ENCODE measurements at places on chromosomes 1 and 21.

- DNase-seq = no peak
Measured at GRCh38 chr1:37660664-37661063, 26.0 kb upstream of the RSPO1 start.

- no peak for DNase-seq
Measured at GRCh38 chr1:62274496-62275485, 44.4 kb downstream of the KANK4 start.

DNA sequence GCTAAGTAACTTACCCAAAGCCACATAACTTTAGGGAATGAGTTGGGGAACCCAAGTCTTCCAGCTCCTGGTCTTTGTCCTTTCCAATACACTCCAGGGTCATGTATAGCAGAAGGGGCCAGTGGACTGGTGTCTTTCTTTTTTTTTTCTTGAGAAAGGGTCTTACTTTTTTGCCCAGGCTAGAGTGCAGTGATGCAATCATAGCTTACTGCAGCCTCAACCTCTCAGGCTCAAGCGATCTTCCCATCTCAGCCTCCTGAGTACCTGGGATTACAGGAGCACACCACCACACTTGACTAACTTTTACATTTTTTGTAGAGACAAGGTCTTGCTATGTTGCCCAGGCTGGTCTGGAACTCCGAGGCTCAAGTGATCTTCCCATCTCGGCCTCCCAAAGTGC is 12.2 kb downstream of the NAV1 start:
- DNase-seq = no peak

- DNase-seq = no peak
Measured at GRCh38 chr1:46690931-46691421, 19.3 kb downstream of the TEX38 start.

DNA sequence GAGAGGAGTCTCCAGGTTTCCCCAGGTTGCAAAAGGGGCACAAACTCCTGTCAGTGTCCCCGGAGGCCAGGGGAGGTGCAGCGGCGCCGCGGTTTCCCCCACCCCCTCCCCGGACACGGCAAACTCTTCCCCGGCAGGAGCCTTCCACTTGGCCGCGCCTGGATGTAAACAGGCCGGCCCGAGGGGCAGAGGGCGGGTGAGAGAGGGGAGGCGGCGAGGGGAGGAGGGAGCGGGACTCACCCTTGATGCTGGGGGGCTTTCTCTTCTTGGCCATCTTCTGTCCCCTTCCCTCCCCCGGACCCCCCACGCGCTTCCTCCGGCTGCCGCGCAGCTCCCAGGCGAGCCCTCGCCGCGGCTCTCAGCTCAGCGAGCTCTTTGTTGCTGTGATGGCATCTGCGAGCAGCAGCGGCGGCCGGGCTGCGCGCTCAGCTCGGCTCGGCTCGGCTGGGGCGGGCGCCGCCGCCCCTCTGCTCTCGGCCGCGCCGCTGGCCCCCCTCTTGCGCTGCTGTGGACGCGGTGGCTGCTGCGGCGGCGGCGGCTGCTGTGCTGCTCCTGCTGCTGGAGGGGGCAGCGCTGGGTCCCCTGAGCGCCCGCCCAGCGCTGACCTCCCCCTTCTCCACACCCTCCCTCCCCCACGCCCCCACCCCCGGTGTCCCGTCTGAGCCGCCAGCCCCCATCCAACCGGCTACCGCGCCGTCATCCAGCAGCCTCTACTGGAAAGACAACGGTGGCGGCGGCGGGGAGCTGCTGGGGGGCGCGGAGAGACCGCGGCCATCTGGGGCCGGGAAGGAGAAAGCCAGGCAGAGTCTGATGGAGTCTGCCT is 4.9 kb upstream of the SLC44A5 start:
- DNase-seq = no peak

DNA sequence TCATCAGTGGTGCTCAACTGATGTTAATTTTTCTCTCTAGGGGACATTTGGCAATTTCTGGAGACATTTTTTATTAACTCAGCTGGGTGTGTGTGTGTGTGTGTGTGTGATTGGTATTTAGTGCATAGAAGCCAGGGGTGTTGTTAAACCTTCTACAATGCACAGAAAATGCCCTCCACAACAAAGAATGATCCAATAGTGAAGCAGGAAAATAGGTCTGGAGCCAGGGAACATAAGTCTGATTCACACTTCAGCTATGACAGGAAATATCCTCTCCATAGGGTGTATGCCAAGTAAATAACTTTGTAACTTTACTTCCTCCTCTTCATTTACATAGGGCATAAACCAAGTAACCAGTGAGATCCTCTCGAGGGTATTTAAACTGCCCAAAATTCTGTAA is 25.1 kb upstream of the TMEM61 start:
- no peak for DNase-seq

DNA sequence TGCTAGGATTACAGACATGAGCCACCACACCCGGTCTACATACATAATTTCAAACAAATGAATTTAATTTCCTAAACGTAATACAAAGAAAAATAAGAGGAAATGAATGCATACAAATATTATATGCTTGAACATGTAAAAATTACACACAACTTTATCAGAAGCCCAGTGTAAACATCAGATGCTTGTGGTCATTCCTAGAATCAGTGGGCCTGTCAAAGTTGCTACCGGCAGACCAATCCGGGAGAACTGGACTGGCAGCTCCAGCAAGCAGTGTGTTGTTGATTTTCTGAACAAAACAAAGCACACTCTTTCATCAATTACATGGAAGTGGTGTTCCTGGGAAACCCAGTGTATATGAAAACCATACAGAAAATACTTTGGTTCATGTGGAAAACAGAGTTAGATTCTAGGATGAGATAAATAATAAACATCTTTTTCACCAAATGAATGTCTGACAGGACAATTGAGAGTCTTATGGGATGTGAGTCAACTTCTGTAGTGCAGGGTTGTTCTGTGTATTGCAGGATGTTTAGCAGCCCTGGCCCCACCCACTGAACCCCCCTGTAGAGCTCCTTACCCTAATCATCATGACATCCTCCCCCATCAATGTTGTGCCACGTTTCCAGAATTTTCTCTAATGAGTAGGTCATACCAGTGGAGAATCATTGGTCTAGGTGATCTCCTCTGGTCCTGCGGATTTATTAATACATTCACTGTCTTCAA is 33.8 kb downstream of the MFSD2A start:
- DNase-seq = no peak

DNA sequence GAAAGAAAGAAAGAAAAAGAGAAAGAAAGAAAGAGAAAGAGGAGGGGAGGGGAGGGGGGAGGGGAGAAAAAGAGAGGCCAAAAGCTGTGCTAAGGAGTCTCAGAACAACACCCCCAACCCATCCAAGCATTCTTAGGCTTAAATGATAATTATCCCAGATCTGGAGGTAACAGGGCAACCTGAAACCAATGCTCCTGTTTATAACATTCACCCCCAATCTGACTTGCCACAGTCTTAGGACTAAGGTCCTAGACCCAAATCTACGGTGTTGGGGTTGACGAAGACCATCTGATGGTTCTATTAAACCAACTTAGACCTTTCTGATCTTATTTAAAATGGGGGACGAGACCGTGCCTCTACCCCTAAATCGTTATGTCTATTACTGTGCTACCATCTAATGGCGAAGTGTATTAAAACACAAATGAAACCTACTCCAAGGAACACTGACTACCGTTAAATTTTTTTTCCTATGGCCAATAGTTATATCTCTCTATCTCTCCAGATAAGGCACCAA is 119.3 kb upstream of the CDC42BPA start:
- DNase-seq = no peak

DNA sequence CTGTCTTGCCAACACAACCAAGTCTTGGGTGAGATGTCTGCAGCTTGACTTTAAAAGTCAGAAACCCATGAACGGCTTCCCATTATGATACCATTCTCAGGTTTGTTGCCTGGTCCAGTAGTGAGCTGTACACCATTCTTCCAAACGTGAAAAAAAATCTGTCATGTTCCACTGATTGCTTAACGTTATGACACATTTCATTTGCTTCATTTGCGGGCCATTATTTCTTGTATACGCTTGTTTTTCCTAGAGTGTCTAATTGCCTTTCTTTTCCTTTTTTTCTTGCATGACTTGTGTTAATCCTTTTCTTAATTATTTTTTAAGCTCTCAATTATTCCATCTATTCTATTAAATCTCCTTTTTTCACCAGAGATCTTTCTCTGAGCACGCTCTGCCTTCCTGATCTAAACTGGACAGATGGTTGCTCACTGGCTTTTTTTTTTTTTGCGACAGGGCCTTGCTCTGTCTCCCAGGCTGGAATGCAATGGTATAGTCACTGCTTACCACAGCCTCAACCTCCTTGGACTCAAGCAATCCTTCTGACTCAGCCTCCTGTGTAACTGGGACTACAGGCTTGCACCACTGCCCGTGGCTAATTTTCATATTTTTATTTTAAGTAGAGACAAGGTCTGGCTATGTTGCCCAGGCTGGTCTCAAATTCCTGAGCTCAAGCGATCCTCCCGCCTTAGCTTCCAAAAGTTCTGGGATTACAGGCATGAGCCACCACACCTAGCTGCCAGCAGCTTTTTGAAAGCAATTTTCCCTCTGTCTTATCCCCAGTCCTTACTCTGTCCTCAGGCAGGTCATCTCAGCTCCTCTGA is 31.7 kb upstream of the CAMTA1 start:
- DNase-seq = no peak

DNA sequence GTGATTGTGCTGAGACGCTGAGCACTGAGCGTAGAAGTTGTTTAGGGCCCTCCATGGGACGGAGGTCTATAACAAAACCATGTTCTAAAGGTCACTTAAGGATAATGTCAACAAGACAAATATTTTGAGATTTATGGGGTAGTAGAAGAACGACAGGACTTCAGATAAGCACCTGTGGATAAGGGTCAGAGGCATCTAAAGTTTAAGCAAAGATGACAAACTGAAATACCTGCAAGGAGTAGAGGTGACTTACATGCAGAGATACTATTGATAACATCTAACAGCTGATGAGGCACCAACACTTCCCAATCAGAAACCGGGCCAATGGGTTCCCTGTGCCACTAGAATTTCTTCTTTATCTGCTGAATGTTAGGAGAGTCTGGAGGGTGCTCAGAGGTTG is 83.5 kb downstream of the CENPF start:
- no peak for DNase-seq

DNA sequence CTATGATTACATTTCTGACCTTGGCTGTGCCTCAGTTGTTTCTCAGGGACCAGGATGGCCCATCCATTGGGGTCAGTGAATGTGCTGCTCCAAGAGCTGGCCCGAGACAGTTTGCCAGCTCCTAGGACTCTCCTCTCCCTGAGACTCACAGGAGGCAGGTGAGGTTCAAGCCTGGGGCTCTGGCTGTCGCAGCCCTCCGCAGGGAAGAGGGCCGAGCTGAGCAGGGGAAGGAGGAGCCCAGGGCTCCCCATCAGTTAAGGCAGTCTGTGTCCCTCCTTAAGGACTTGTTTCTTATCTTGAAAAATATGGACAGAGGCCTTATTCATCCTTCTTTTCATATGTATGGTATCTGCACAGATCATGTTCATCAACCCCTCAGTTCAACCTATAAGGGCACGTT is 26.6 kb upstream of the SARS1 start:
- DNase-seq = no peak

DNA sequence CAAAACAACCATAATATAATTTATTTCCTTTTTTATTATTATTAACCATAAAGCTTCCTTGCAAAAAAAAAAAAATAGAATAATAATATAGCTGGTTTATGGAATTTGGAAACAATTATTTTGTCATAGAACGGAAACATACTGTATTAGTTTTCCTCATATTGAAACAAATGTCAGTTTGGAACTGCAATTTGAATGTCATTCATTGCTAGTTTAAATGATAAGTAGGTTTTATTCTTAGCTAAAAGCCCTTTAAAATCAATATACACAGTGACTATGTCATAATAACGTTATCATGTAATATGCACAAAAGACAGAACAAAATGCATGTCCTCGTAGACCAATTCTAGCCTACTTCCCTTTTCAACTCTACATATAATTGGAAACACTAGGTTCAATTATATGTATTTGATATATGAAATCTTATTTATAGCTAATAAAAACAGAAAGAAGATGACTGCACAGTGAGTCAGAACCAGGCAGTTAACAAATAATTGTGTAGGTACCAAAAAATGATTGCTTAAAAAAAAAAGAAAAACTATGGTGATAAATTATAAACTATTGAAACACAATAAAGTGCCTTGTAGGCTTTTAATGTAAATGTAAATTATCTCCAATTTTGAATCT is 85.2 kb upstream of the EXO1 start:
- no peak for DNase-seq

DNA sequence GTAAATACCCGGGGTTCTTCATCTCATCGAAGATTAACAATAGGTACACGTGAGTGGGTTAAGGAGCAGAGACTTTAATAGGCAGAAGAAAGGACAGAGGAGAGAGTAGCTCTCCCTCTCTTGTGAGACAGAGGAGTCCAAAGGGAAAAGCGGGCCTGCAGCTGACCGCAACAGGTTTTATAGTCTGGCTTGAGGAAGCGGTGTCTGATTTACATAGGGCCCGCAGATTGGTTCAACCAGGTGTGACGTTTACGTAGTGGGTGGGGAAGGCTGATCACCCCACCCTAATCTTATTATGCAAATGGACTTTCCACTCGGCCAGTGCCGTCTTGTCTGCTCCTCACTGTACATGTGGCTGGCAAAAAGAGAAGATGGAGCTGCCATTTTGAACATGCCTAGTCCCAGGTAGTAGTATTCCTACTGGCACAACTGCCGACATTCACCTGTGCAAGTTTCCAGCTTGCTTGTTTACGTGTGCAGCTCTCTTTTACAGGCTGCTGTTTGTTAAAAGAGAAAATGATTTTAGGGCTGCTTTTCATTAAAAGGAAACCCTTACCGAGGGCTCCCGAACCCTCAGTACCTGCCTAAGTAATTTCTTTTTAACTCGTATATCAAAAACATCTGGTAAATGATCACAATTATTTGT is 10.6 kb downstream of the CDC14A start:
- DNase-seq = no peak

- no peak for DNase-seq
Measured at GRCh38 chr1:173496757-173497320, 19.7 kb downstream of the PRDX6 start.

DNA sequence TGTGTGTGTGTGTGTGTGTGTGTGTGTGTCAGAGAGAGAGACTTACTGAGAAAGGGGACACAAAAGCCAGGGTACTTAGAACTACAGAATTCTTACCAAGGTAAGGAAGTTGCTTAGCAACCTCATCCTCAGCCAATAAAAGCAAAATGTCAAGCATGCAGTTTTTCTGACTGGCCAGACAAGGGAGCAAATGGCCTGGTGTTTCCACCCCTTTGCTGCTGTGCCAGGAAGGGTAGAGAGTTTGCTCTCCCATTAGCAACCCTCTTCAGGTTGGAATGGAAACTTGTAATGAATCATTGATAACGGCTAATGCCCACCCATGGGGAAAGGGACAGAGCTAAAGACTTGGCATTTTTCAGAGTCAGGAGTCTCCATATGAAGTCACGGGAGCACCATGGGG is 10.6 kb downstream of the RXRG start:
- DNase-seq = no peak

- DNase-seq = no peak
Measured at GRCh38 chr1:85158910-85159309, 41.9 kb downstream of the SYDE2 start.

- DNase-seq = peak; percentile 91
Measured at GRCh38 chr1:210446479-210446878, 117.8 kb downstream of the HHAT start.

- DNase-seq = no peak
Measured at GRCh38 chr21:34846601-34847112, 177.9 kb downstream of the CLIC6 start.

- no peak for DNase-seq
Measured at GRCh38 chr1:226733876-226734275, 5.2 kb downstream of the ITPKB start.

Measured in T-helper 2 cell treated with Interferon-gamma antibody and Interleukin-4, amounts not matched to agents 5 μg/mL and 100 μg/mL, for 36 hours (primary cell).